ENCODE measurements at places on chromosomes 4 and X. TPM values are rescaled to one million over a fixed set of nuclear protein-coding genes. Genes with fewer than 3 reads are reported as not detected.

- H3K27ac ChIP-seq, result peak overlapping the region; percentile 93
- no peaks in the 10 kb centered on the region for H3K27me3 ChIP-seq
- H3K4me3 ChIP-seq, result peak overlapping the region; percentile 92
- H3K4me1 ChIP-seq, result peaks cover 29% of the 10 kb centered on the region
- H3K36me3 ChIP-seq, result no peaks in the 10 kb centered on the region
Measured at GRCh38 chr4:81471298-81471587, 464 bp downstream of the RASGEF1B start.

GRCh38 chr4:84597450-84597849 is 14.5 kb downstream of the CDS1 start:
- no peak overlapping the region for H3K4me3 ChIP-seq
- no peak for DNase-seq
- H3K36me3 ChIP-seq, result no peaks in the 10 kb centered on the region
- no peak overlapping the region for H3K27ac ChIP-seq
- H3K4me1 ChIP-seq, result no peaks in the 10 kb centered on the region
- peaks cover 2% of the 10 kb centered on the region for H3K27me3 ChIP-seq

DNA sequence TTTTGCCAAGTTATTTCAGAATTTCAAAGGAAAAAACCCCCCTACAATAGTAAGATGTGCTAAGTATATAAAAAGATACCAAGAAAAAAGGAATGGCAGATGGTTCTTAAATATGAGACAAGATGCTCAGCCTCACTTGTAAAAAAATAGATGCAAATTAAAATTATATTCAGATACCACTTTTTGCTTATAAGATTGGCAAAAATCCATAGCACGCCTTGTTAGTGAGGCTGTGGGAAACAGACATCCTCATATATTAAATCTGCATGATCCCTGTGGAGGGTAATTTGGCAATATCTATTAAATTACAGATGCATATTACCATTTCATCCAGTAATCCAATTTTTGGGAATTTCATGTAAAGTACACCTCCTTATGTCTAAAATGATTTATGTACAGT is 62.5 kb upstream of the PDHA1 start:
- DNase-seq, result no peak
- H3K36me3 ChIP-seq, result no peaks in the 10 kb centered on the region
- no peaks in the 10 kb centered on the region for H3K27me3 ChIP-seq
- no peaks in the 10 kb centered on the region for H3K4me1 ChIP-seq

DNA sequence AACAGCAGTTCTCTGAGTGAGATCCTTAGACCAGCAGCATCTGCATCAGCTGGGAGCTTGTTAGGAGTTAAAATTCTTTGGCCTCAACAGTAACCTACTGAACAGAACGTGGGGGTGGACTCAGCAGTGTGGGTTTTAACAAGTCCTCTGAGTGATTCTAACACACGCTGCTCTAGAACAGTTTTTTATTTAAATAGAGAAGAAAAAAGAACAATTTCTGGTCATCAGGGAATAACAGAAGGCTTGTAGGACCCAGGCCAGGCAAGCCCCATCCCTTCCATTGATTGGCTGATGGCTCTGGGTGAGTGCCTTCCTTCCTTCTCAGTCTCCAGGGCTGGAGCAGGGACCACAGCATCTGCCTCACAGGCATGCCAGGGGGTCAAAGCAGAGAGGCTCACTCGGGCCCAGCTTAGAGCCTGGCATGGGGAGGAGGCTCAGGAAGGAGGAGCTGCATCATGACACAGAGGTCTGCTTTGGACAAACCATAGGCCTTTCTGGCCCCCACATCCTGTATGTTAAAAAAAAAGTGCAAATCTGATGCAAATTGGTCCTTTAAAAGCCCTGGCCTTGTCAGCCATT is 56.7 kb downstream of the JAKMIP1 start:
- H3K4me3 ChIP-seq, result no peak overlapping the region
- DNase-seq, result no peak
- no peaks in the 10 kb centered on the region for H3K27me3 ChIP-seq
- no peaks in the 10 kb centered on the region for H3K36me3 ChIP-seq
- no peak overlapping the region for H3K27ac ChIP-seq
- H3K4me1 ChIP-seq, result no peaks in the 10 kb centered on the region

GRCh38 chrX:129762448-129762847 is 17.3 kb upstream of the SASH3 start:
- H3K4me1 ChIP-seq, result peaks cover 18% of the 10 kb centered on the region
- DNase-seq, result no peak
- no peak overlapping the region for H3K4me3 ChIP-seq
- H3K27ac ChIP-seq, result no peak overlapping the region
- H3K27me3 ChIP-seq, result no peaks in the 10 kb centered on the region
- no peaks in the 10 kb centered on the region for H3K36me3 ChIP-seq

DNA sequence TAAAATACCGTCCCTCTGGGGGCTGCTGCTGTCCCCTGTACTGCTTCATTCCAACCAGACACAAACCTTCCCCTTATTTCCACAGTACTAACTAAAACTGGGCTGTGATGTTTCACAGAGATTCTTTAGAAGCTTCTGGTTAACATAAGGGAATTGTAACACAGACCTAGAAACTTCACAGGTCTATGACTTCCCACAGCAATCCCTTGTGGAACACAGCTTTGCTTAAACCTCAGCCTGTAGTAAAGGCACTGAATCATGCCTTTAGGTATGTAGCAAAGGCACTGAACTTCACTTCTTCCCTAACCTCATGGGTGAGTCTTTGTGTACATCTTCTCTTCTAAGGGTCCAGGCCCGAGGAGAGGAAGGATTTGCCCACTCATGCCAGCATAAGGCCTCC is 49.4 kb downstream of the SPINK2 start:
- no peak for DNase-seq
- H3K4me1 ChIP-seq, result no peaks in the 10 kb centered on the region
- H3K36me3 ChIP-seq, result no peaks in the 10 kb centered on the region
- no peak overlapping the region for H3K4me3 ChIP-seq

- no peak overlapping the region for H3K27ac ChIP-seq
- H3K4me3 ChIP-seq, result no peak overlapping the region
- no peaks in the 10 kb centered on the region for H3K4me1 ChIP-seq
- no peak for DNase-seq
Measured at GRCh38 chrX:45633419-45633818, 432.7 kb upstream of the DIPK2B start.

GRCh38 chrX:19642241-19643109 is 127.2 kb upstream of the MAP3K15 start:
- H3K4me1 ChIP-seq, result peaks cover 10% of the 10 kb centered on the region
- DNase-seq, result no peak
- H3K4me3 ChIP-seq, result no peak overlapping the region
- H3K27me3 ChIP-seq, result no peaks in the 10 kb centered on the region

DNA sequence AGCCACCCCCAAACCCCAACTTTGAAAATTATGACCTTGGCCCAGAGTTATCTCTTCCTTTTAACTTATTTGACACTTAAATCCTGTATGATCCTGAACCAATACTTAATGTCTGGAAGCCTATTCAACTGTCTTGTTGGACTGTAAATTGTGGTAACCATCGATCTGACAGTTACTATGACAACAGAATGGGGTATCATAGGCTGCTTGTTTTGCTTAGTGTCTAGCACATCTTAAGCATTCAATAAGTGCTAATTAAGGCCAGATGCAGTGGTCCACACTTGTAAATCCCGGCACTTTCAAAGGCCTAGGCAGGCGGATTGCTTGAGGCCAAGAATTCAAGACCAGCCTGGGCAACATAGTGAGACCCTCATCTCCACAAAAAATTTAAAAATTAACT is 175.0 kb downstream of the APBB2 start:
- H3K4me1 ChIP-seq, result no peaks in the 10 kb centered on the region
- no peaks in the 10 kb centered on the region for H3K36me3 ChIP-seq
- no peak overlapping the region for H3K27ac ChIP-seq
- no peak for DNase-seq
- H3K4me3 ChIP-seq, result no peak overlapping the region

DNA sequence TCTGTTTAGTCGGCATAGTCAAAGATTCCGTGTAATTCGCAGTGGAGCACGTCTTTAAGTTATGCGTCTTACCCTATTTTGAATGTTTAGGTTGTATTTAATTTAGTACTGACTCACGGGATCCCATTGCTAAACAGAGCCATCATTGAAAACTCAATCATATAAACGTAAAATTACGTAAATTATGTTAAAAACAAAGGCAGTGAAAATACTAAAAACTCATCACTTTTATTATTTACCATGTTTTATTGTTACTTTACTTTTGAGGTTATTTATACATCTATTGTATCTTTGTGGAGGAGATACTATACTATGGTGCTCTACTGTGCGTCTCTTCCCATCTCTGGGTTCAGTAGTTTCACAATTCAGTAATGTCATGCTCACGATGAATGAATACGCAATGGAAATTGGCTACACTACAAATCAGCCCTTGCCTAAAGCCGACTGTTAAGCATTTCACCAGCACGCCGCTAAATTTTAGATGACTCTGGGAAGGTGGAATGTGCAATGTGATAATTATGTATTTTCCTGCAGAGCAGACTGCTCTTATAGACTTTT is 944 bp downstream of the FUNDC2 start:
- DNase-seq, result no peak
- peak overlapping the region; percentile 79 for H3K4me3 ChIP-seq
- no peaks in the 10 kb centered on the region for H3K36me3 ChIP-seq
- no peaks in the 10 kb centered on the region for H3K27me3 ChIP-seq

DNA sequence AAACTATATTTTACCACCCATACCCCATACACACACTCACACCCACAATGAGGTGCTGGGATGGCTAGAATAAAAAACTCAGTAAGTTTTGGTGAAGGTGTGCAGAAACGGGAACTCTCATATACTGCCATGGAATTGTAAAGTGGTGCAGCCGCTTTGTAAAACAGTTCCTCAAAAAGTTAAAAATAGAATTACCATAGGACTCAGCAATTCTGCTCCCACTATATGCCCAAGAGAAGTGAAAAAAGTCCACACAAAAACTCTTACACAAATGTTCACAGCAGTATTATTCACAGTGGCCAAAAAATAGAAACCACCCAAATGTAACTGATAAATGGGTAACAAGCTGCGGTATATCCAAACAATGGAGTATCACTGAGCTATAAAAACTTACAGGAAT is 6.5 kb downstream of the CENPU start:
- H3K4me1 ChIP-seq, result no peaks in the 10 kb centered on the region
- no peaks in the 10 kb centered on the region for H3K36me3 ChIP-seq
- H3K4me3 ChIP-seq, result no peak overlapping the region
- no peaks in the 10 kb centered on the region for H3K27me3 ChIP-seq
- no peak overlapping the region for H3K27ac ChIP-seq
- no peak for DNase-seq

DNA sequence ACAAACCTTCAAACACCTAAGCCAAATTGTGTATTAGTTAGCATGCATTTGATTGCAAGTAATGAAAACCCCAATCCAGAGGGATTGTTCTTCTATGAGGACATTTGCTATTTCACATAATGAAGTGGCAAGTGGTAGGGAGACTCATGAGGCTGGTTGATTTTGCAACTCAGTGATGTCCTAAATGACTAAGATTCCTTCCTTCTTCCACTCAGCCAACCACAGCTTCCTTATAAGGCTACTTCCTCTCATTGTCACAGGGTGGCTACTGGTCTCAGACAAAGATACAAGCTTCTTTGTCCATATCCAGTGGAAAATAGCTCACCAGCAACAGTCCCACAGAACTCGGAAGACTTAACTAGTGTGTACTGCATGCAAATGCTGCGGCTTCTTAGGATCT is 5.3 kb upstream of the OTC start:
- no peak for DNase-seq
- peaks cover 2% of the 10 kb centered on the region for H3K27me3 ChIP-seq
- no peaks in the 10 kb centered on the region for H3K36me3 ChIP-seq
- no peak overlapping the region for H3K4me3 ChIP-seq

GRCh38 chr4:137032222-137032621 is 500.1 kb downstream of the PCDH18 start:
- H3K36me3 ChIP-seq, result no peaks in the 10 kb centered on the region
- no peaks in the 10 kb centered on the region for H3K4me1 ChIP-seq
- DNase-seq, result no peak
- no peak overlapping the region for H3K27ac ChIP-seq
- H3K4me3 ChIP-seq, result no peak overlapping the region

DNA sequence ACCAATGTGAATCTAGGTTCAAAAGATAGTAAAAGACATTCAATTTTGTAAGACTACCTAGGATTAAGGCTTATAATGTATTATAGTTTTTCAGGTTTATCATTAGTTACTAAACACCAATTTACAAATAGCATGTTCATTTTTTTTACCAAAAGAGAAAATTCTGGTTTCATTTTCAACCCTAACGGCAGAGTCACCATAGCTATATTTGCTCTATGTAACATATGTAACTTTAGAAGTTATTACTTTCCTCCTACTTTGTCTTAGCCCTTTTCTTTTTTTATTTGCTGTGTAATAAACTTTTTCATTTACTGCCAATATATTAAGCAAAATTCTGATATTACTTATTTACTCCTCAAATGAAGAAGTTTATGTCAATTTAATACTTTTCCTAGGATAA is 639.6 kb downstream of the ARAP2 start:
- H3K27me3 ChIP-seq, result no peaks in the 10 kb centered on the region
- H3K27ac ChIP-seq, result no peak overlapping the region
- H3K36me3 ChIP-seq, result no peaks in the 10 kb centered on the region
- no peak overlapping the region for H3K4me3 ChIP-seq
- no peak for DNase-seq
- no peaks in the 10 kb centered on the region for H3K4me1 ChIP-seq

DNA sequence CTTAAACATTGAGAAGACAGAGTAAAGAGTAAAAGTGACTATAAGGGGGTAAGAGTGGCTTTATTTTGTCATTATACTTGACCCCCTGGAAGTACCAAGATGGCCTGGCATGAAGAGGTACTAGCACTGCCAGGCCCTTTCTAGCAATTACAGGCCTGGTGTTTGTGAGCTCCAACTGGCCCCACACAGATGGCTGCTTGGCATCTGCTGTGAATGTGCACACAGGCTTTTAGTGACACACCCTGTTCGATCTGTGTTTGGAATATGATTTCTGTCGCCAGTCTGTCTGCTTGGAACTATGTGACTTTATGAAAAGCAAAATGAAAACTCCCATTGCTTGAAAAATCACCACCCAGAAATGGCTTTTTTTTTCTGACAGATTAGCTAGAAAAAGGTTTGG is 123.3 kb downstream of the CLCN4 start:
- H3K4me3 ChIP-seq, result no peak overlapping the region
- no peaks in the 10 kb centered on the region for H3K27me3 ChIP-seq
- H3K4me1 ChIP-seq, result no peaks in the 10 kb centered on the region
- no peaks in the 10 kb centered on the region for H3K36me3 ChIP-seq
- no peak overlapping the region for H3K27ac ChIP-seq

The PROM1 gene
- total RNA-seq, result 1.4 TPM

The PF4V1 gene
- total RNA-seq, result not detected

The PDLIM3 gene
- total RNA-seq, result not detected

The SMR3B gene
- not detected for total RNA-seq

The KDR gene
- total RNA-seq, result not detected

The MSX1 gene
- not detected for total RNA-seq
